ENCODE measurements at places on chromosomes 7 and 10. TPM values are rescaled to one million over a fixed set of nuclear protein-coding genes. Genes with fewer than 3 reads are reported as not detected.

DNA sequence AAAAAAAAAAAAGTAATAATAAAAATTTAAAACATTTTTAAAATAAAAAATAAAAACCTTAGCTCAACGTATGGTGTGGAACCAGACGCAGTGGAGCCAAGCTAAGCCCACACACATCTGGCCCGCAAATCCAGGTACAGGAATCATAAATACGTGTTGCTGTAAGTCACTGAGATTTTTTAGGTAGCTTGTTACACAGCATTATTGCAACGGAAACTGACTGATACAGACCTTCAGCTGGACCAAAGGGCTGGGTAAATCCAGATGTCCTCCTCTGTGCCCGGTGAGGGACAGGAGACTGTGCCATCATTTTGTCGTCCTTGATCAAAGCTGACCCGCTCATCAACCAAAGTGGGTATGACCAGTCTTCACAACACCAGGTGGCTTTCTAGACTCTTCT, 104.9 kb downstream of the TMEM130 start:
- DNase-seq, result no peak

DNA sequence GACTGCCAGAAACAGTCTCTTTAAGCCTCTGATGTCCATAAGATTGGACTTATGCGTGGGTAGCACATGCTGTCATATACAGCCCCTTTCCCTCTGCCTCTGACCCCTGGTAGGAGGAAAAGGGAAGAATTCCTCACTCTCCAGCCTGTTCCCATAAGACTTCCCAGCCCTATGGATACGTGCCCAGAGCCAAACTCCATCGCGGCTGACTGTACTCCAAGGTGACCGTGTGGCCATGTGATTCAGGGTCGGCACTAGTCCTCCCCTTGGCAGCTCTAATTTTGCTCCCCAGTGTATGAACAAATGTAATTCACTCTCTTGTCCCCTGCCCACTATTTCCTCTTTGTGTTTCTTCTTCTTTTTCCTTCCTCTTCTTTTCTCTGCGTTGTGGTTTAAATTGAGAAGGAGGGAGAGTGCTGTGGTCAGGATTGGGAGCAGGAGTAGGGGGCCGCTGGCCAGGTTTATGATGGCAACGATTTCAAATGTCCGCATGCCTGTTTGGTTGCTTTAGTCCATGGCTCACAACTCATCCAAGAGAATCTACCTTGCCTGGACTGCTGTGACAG, 43.8 kb downstream of the PRLHR start:
- DNase-seq, result no peak

DNA sequence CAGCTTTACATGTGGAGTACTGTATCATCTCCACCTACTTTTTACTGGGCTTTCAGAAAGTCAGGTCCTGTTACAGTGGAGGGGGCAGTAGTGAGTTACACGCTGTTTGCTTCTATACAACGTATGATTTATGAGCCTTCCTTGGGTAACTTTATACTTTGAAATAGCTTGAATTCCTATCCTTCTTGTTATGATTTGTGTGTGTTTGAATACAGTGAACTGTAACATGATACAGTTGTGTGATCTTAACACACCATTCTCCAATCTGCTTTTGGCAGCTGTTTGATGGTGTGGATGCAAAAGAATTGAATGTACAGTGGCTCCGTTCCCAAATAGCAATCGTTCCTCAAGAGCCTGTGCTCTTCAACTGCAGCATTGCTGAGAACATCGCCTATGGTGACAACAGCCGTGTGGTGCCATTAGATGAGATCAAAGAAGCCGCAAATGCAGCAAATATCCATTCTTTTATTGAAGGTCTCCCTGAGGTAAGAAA, 41.7 kb downstream of the SP8 start:
- DNase-seq, result no peak

DNA sequence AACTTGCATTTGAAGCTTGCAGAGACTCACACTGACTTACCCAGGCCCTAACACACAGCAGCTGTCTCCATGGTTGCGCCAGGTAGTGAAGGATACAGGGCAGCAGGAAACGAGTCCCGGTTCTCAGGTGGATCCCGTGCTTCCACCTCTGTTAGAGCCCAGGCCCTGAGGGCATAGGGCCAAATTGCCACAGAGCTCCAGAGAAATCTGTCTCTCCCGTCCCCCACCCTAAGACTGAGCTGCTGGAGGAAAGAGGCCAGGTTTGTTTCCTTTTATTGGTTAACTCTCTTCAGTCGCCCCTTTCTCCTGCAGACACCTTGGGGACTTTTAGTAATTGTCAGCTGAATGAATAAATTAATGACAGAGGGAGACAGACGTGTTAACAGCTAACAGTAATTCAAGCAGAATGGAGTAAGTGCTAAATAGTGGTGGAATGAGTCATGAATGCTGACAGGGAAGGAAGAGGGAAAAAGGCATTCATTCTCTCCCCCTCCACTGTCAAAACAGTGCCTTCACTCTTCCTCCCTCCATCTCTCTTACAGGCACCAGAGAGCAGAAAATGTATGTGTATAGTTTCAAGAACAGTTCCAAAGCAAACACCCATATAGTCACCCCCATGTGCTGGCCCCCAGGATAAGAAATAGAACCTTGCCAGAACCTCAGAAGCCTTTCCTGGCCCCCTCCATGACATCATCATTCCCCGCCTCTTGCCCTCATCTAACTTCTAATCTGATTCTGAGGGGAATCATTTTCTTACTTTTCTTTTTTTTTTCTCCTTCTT, 16.8 kb upstream of the DLG5 start:
- peak; percentile 38 for DNase-seq

DNA sequence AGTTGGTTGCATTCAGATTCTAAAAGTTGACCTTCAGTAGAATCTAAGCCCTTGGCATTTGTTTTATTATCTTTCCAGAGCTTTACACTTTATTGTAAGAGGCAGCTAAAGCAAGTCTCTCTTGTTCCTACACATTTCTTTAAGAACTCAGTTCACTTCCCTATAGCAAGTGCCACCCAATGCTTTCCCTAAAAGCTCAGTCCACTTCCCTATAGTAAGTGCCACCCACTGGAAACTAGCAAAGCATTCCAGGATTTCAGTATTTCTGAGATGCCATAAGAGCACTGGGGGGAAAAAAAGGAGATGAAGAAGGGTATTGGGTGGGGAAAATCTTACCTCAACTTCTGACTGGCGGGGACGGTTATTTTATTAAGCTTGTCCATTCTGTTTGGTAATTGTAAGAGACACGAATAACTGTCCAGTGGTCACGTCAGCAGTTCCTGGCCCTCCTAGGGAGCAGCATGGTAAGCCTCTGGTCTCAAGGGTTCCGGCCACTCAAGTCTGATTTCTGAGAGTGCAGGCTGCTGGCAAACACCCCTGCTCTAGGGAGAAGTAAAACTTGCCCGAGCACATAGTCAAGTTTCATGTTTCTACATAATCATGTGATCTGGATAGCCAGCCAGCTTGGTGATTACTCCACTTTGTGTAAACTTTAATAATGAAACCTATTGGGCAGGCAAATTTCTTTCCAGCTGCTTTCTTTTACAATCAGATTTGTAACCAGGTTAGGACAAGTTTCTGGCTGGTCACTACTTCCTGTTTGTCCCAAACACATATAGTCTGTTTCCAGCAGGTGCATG, at the start of gene BLNK:
BLNK (minus strand) TSS at position 554 of the 800 bp plus-strand sequence; CDS start at position 383, 171 bp downstream.
- DNase-seq, result peak; percentile 46

- DNase-seq, result no peak
These were observed 15.3 kb downstream of the SFRP4 start for GRCh38 chr7:37901236-37901827.

- DNase-seq, result no peak
These were observed 38.1 kb downstream of the GDI2 start for GRCh38 chr10:5774987-5775620.

DNA sequence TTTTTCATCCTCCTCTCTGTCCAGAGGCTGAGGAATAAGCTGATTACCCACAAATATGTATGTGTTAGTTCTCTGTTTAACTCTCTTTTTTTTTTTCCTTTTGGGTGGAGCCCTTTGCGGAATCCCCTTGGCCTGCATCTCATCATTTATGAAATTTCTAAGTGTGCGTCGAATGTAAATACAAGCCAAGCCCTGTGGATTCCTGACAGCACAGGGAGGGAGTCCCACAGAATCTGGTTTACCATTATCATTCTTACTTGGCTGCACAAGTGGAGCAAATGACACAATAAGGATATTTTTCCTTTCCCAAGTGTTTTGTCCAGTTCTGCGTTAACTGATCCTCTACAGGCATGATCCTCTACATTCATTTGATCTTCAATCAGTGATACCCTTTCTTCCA, 11.4 kb downstream of the STK31 start:
- no peak for DNase-seq

DNA sequence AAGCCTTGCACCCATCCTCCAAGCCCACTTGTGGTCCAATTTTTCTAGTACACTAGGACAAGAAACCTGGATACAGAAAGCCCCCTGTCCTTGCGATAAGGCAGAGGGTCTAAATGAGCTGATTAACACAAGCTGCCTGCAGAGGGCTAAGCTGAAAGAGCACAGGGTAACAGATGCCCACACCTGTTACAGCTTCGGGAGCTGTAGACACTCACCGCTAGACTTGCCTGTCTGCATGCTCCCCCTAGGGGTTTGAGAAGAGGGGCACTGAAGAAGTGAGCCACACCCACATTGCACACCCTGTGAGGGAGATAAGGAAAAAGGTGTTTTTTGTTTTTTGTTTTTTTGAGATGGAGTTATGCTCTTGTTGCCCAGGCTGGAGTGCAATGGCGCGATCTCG, 386.5 kb upstream of the AUTS2 start:
- DNase-seq, result no peak

DNA sequence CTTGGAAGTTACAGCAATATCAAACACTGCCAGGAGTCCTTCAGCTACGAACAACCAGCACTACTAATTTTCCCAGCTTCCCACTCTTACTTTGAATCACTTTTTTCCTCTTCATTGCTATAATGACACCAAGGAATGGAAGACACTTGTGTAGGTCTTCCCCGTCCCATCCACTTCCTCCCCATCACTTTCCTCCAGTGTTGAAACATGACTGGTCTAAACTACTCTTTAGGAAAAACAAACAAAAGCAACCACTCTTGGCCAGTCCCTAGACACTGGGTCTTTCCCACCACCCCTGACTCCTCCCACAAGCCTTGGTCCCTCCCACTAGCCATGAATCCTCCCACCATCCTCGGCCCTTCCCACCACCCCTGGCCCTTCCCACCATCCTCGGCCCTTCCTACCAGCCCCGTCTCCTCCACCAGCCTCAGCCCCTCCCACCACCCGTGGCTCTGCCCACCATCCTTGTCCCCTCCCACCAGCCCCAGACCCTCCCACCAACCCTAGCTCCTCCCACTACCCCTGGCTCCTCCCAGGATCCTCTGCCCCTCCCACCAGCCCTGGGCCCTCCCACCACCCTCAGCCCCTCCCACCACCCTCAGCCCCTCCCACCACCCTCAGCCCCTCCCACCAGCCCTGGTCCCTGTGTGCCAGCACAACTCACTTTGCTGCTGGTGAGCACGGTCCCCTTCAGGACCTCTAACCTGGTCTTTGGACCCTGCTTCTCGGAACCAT, 68.5 kb downstream of the CXCL12 start:
- DNase-seq, result no peak

- peak; percentile 65 for DNase-seq
These were observed 31.6 kb upstream of the FOXK1 start for GRCh38 chr7:4650433-4651047.

DNA sequence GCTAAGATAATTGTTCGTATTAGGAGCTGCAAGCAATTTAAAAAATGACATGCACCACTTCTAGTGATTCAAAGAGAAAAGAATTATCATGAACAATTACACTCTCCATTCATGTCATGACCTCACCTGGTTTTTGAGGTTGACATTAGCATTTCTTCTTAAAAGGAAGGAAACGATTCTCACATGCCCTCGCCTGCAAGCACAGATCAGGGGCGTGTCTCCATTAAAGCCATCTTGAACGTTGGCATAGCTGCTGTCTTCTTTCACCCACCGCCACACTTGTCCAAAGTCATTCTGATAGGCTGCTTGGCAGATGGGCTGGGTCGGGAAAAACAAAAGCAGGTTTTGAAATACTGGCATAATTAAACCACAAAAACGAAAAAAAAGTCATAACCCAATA, 19.9 kb downstream of the ANKRD22 start:
- DNase-seq, result no peak

GRCh38 chr10:48364659-48365405, 58.4 kb downstream of the MAPK8 start:
- DNase-seq, result no peak

DNA sequence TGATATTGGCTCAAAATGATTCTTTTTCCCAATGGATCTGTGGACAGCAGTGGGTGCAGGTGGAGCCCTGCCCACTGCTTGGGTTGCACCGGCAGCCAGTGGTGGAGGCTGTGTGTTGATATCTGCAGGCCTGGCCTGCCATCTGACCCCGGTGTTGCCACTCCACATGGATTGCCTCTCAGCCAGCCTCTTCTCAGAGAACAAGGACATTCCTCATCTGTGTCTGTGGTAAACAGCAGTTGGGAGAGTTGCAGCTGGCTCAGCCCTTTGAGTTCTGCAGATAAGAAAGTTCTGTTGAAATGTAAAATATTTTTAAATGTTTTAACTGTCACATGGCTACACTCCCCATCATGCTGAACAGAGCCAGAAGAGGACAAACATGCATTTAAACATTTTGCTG, 374.9 kb upstream of the CELF2 start:
- peak; percentile 83 for DNase-seq

GRCh38 chr7:36117203-36117840, 35.7 kb upstream of the EEPD1 start:
- no peak for DNase-seq

DNA sequence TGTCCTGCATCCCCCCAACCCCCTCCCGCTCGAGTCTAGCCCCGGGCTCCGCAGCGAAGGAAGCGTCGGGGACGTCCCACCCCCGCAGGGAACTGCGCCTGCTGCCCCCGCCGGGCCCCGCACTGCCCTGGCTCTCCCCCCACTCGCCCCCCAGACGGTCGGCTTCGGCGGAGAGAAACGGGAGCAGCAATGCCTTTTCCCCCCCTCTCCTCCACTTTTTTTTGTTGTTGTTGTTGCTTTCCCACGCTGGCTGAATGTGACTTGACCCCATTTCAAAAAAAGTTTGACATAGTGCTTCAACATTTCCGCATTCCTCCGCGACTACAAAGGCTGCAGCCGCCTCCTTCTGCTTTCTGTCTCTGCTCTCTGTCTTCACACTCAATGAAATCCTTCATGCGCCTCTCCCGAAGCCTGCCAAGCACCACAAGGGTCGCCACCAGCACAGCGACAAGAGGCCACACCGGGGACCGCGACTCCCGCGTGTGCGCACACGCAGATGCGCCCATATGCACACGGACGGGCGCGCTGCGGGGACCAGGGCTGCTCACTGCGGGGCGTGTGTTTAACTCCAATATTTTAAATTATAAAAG, 1.0 kb downstream of the CDK6 start:
- peak; percentile 63 for DNase-seq

GRCh38 chr10:35372329-35372728, 36.0 kb downstream of the CCNY start:
- DNase-seq, result peak; percentile 71

- no peak for DNase-seq
These were observed 112.5 kb downstream of the MYOF start for GRCh38 chr10:93369588-93370164.

Gene MINDY4
- total RNA-seq, result 4.9 TPM

Gene CCL24
- 0.47 TPM for total RNA-seq

Gene FANK1
- 0.35 TPM for total RNA-seq

Gene HOXA10
- total RNA-seq, result not detected

All from left ventricle myocardium superior (tissue), 1 donor.